ENCODE measurements at places on chromosomes 1 and 21. TPM values are rescaled to one million over a fixed set of nuclear protein-coding genes. Genes with fewer than 3 reads are reported as not detected.

DNA sequence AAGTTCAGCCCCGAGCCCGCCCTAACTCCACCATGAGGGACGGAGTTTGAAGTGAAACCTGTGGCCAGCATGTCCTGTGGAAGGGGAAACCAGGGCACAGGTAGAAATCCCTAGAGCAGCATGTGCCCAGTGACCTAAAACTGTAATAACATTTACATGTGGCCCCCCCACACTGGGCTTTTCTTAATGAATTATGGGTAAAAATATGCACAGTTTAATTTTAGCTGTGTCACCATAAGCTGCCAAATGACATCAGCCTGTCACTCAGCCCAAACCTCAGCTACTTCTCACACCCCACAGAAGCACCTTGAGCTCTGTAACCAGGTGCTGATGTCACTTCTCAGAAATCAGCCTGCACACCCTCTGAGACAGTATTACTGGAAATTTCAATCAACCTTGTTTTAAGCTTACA lies 50.0 kb upstream of the SLC19A1 start:
- DNase-seq = no peak

DNA sequence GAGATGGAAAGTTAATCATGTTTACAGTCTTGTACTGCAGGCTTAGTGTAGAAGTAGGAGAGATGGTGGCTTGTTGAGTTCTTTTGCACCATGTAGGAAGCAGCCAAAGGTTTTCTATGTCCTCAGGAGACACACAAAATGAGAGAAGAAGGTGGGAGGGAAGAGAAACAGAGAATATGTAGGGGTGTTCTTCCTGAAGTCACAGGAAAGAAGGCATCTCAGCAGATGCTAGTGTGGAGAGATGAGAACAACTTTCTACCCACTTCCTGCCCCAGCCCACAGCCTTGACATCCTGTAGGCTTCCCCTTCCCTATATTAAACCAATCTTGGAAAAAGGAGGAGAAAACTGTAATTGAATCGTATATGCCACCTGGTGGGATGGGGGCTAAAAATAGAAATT lies 217.0 kb downstream of the S1PR1 start:
- DNase-seq = no peak

Gene LIPI
- total RNA-seq = not detected

Gene TCHHL1
- not detected for total RNA-seq

Gene NBPF4
- 0.53 TPM for total RNA-seq

DNA sequence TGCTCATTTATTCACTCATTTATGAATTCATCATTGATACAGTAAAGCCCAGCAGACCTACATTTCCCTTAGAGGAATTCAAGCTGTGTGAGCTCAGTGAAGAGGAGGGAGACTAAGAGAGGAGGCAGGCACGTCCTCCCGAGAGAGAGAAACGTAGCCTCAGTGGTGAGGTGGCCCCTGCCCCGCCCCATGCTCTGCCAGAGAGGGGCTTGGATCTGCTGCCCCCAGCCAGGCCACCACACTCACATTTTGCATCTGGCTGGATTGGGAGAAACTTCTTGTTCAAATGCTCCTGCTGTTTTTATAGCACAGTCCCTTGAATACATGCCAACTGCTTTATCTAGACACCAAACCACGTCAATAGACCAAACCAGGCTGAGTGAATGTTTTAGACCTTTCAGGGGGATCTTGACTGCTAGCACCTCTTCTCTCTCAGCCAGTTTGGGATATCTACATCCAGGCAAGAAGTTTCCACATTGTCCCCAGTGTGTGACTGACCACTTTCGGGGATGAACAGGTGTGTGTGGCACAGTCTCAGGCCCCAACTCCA lies 67.7 kb upstream of the AJAP1 start:
- no peak for DNase-seq

Gene RXFP4
- total RNA-seq = 5.2 TPM

DNA sequence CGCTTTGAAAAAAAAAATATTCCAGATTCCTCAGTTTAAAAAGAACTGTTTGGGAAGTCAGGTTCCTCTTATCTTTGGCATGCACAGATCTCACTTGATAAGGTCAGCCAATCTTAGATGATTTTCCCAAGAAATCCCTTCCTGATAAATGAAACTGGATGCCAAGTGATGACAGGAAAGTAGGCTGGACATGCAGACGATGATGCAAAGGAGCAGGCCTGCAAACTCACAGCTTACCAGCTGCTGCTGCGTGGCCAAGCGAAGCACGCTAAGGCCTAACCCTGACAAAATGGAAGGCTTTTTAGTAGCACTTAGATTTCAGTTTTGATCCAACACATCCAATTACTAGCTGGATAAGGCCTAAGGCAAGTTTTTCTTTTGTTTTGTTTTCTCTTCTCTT lies 10.1 kb downstream of the TADA1 start:
- no peak for DNase-seq

GRCh38 chr1:21184276-21184675 lies 7.6 kb upstream of the EIF4G3 start:
- no peak for DNase-seq

GRCh38 chr1:110133436-110133835 lies 16.9 kb upstream of the SLC6A17 start:
- DNase-seq = no peak

GRCh38 chr1:53110370-53111072 lies 31.9 kb downstream of the SLC1A7 start:
- peak; percentile 34 for DNase-seq

DNA sequence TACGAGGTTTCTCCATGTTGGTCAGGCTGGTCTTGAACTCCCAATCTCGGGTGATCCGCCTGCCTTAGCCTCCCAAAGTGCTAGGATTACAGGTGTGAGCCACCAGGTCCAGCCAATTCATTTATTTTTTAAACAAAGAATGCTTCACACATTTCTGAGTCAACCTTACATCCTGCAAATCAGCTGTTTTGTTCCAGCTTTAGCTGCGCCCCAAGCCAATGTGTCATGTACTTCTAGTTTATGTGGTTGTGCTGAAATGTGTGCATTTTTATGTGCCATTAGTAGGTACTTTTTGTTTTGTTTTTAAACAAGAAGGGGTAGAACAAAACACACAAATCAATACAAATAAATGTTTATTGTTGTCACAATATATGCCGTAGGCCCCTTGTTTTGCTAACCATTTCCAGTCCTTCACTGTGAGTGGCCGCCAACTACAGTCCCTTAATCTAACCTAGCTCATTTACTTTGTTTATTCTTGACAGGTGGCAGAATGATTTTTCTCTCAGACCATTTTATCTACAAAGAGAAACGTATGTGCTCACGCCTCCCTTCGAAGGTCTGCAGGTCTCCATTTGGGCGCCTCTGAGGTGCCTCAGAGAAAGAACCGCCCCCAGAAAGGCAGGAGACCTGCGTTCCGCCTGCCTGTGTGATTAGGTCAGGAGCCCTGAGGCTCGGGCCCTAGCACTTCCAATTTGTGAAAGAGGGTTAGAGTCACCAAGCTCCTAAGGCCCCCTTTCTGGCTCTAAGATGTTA lies 2.8 kb upstream of the CASQ2 start:
- DNase-seq = no peak

Gene C4BPA
- total RNA-seq = 4.5 TPM

GRCh38 chr1:221874285-221875003 lies 132.6 kb upstream of the DUSP10 start:
- DNase-seq = no peak

Gene CFAP74
- total RNA-seq = not detected

DNA sequence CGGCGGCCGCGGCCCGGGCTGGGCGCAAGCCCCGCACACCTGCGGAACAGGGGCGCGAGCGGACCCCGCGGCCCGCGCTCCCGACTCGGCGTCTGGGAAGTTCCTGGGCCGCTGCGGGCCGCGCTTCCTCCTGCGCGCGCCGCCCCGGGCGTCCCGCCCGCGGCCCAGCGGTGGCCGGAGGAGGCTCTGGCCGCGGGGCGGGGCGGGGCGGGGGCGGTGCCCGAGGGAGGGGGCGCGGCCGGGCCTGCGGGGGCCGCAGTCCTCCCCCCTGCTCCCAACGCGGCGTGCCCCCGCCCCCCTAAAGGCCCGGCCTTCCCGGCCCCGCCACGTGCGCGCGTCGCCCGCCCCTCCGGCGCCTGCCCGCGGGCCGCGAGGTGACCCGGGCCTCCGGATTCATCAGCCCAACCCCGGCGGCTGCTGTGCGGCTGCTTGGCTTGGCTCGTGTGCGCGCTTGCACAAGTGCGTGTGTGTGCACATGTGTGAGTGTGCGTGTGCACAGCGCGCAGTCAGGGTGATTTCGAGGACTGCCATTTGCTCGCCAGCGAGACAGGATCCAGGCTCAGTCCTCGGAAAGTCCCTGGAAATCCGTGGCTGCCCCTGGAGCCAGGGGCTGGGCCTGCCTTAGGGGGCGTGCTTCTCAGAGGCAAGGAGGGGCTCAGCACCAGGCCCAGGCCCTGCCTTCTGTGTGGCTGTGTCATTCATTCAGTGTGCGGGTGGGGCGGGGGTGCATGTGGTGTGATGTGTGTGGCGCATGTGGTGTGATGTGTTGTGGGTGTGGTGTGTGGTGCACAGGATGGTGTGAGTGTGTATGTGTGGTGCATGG lies at the start of gene C2CD2:
Gene C2CD2, minus strand, starts transcription at position 188 of the 823 bp plus-strand sequence. CDS start 370 bp downstream, outside the sequence.
- peak; percentile 70 for DNase-seq

Gene FCRL6
- not detected for total RNA-seq

GRCh38 chr1:203593723-203594122 lies 32.9 kb upstream of the ATP2B4 start:
- no peak for DNase-seq

- DNase-seq = peak; percentile 93
Measured at GRCh38 chr21:15729674-15730483, at the start of gene USP25. Gene USP25, plus strand, starts transcription at chr21:15729982. Its CDS starts 412 bp downstream, at chr21:15730394.

Gene BACH1
- total RNA-seq = 38.5 TPM

Gene VANGL1
- total RNA-seq = 18.6 TPM

- DNase-seq = no peak
Measured at GRCh38 chr1:210797422-210797821, 336.5 kb downstream of the KCNH1 start.

- DNase-seq = no peak
Measured at GRCh38 chr1:78070210-78070609, 24.4 kb downstream of the GIPC2 start.

Gene FCAMR
- total RNA-seq = 1.0 TPM

Gene OR2T35
- total RNA-seq = not detected

GRCh38 chr21:40732253-40733023 lies 114.5 kb downstream of the DSCAM start:
- DNase-seq = no peak

DNA sequence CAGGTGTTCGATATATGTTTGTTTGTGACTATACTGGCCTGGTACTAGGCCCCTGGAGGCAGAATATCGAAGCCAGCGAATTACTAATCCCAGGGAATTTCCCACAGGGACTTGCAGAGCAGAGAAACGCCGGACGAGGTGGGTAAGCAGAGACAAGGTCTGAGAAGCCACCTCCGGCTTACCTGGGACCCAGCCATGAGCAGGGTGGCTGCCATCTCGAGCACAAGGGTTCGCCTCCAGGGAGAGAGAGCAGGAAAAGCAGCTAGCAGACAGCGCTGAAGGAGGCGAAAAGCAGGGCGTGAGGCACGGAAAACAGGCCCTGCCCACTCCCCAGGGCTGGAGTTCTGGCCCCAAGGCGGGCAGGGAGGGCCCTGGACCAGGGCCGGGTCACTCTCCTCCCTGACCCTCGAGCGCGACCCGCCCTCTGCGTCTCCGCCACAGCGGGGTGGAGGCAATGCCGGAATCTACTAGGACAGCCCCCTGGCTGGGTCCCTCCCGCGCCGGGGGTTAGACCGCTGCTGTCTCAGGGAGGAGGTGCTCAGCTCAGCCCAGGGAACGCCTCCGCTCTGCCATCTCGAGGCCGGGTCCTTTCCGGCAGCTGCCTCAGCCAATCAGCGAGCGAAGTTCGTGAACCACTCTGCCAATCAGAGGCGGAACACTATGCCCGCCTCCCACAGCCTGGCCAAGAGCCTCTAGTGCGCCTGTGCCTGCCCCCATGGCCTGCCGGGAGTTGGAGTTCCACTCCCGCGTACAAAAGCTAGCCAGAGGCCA lies 1.7 kb downstream of the ZNF436 start:
- peak; percentile 99 for DNase-seq

Gene SELL
- total RNA-seq = 0.64 TPM

GRCh38 chr1:55062801-55063576 lies 23.6 kb downstream of the PCSK9 start:
- no peak for DNase-seq

Gene MYBPH
- not detected for total RNA-seq

Gene HES2
- 34.0 TPM for total RNA-seq

DNA sequence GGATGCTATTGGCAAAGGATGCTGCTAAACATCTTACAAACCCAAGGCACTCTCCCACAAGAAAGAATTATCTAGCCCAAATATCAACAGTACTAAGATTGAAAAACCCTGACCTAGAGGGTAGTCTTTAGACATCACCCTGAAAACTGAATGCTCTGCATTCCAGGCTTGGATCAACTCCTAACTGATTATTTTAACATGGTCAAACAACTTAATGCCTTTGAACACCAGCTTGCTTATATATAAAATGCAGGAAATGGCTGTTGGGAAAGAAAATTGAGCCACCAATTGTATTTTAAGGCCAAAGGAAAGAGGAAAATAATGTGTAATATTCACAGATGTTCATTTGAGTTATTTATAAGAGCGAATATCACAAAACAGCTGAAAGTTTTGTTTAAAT lies 72.2 kb upstream of the C1orf87 start:
- no peak for DNase-seq

GRCh38 chr1:200409203-200409760 lies 554 bp downstream of the ZNF281 start:
- DNase-seq = peak; percentile 59

- no peak for DNase-seq
Measured at GRCh38 chr21:16404776-16405175, 675.0 kb downstream of the USP25 start.

- DNase-seq = no peak
Measured at GRCh38 chr1:183233113-183233512, 47.0 kb downstream of the LAMC2 start.

DNA sequence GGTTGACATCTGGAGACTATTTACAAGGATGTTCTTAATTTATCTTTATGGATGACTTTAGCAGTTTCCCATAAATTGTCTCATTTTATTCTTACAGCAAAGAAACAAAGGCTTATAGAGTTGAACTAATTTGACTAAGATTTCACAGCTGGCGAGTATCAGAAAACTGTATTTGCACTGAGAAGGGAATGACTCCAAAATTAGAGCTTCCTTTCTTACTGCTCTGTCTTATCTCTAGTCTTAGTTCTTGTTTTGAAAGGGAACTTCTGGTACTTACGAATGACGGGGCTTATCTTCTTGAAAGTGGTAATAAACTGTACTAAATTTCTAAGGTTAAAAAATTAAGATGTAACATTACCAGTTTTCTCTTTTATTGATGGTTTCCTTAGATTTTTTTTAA lies 13.6 kb downstream of the CNST start:
- no peak for DNase-seq

DNA sequence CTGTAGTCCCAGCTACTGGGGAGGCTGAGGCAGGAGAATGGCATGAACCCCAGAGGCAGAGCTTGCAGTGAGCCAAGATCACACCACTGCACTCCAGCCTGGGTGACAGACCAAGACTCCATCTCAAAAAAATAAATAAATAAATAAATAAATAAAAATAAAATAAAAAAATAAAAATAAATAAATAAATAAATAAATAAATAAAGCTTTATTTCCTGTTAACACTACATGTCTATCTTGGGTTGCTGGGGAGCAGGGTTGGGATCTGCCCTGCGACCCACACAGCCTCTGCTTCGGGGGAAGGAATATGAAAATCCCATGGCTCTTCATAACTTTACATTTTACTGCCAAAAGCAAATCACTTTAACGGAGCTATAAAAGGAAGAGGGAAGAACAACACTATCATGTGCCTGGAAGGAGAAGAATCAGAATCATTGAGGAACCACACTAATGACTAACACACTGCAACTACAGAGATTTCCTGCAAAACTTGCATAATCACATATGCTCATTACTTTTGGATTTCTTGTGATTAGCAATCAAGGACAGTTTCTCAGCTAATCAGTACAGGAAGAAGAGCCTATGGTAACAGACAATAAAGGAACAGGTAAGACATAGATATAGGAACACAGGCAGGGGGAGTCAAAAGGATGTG lies 72.8 kb upstream of the CD55 start:
- no peak for DNase-seq
